ENCODE measurements at places on chromosomes 16 and 17. TPM values are rescaled to one million over a fixed set of nuclear protein-coding genes. Genes with fewer than 3 reads are reported as not detected.

DVL2 gene
- 41.9 TPM for total RNA-seq

TSNAXIP1 gene
- 0.20 TPM for total RNA-seq

COX6A2 gene
- not detected for total RNA-seq

GNGT2 gene
- 2.8 TPM for total RNA-seq

TOM1L1 gene
- 3.9 TPM for total RNA-seq

CES4A gene
- total RNA-seq, result 0.33 TPM

WNK4 gene
- total RNA-seq, result 3.7 TPM

TEX2 gene
- total RNA-seq, result 23.1 TPM

TBX21 gene
- not detected for total RNA-seq

HBA1 gene
- total RNA-seq, result not detected

PRSS22 gene
- total RNA-seq, result not detected

NPTX1 gene
- total RNA-seq, result 0.15 TPM

CX3CL1 gene
- total RNA-seq, result 5.1 TPM

EPX gene
- total RNA-seq, result not detected

MYADML2 gene
- not detected for total RNA-seq

RNU2-1 gene
- not detected for total RNA-seq

TPSD1 gene
- total RNA-seq, result not detected

MYLK3 gene
- total RNA-seq, result 1.4 TPM

PTGES3L gene
- total RNA-seq, result not detected

TNS4 gene
- total RNA-seq, result not detected

ABCC12 gene
- not detected for total RNA-seq

CIBAR2 gene
- not detected for total RNA-seq

C17orf75 gene
- 10.0 TPM for total RNA-seq

GP1BA gene
- 0.05 TPM for total RNA-seq

LITAFD gene
- not detected for total RNA-seq

ABHD15 gene
- 5.9 TPM for total RNA-seq

PERCC1 gene
- total RNA-seq, result not detected

MYL4 gene
- total RNA-seq, result 2.6 TPM

VAT1L gene
- 5.1 TPM for total RNA-seq

FOXO3B gene
- total RNA-seq, result 3.3 TPM

OTOP2 gene
- not detected for total RNA-seq

GAS2L2 gene
- total RNA-seq, result not detected

FAM171A2 gene
- 3.2 TPM for total RNA-seq

GPR139 gene
- total RNA-seq, result not detected

SEC14L1 gene
- total RNA-seq, result 292 TPM

CLEC10A gene
- not detected for total RNA-seq

GNAO1 gene
- not detected for total RNA-seq

PPP1R1B gene
- total RNA-seq, result not detected

SLC5A11 gene
- not detected for total RNA-seq

NKD1 gene
- total RNA-seq, result under 0.01 TPM
